HFFc6 (cell line): ENCODE measurements at places on chromosomes 5 and 9. TPM values are rescaled to one million over a fixed set of nuclear protein-coding genes. Genes with fewer than 3 reads are reported as not detected.
A peak's percentile ranks its signal among the peaks of the same experiment; 100 is the strongest.

Gene IL5
- total RNA-seq: not detected in 3 replicates

GRCh38 chr5:2105141-2105540 lies 222.4 kb upstream of the IRX4 start:
- no peak for DNase-seq
- no peaks in the 10 kb centered on the region for H3K4me1 ChIP-seq
- H3K4me3 ChIP-seq: no peak overlapping the region
- H3K36me3 ChIP-seq: no peaks in the 10 kb centered on the region
- H3K27me3 ChIP-seq: no peaks in the 10 kb centered on the region

Gene SLC25A25
- total RNA-seq: 18.7 to 21.4 TPM (median 19.0 TPM) in 3 replicates

- no peak overlapping the region for H3K27ac ChIP-seq
- no peaks in the 10 kb centered on the region; the same call in 1 of the 2 replicates for H3K27me3 ChIP-seq
- H3K36me3 ChIP-seq: peaks cover 4% of the 10 kb centered on the region; the same call in 1 of the 2 replicates
- H3K4me3 ChIP-seq: no peak overlapping the region
- no peaks in the 10 kb centered on the region for H3K4me1 ChIP-seq
Measured at GRCh38 chr5:84825606-84826005, 440.9 kb upstream of the EDIL3 start.

DNA sequence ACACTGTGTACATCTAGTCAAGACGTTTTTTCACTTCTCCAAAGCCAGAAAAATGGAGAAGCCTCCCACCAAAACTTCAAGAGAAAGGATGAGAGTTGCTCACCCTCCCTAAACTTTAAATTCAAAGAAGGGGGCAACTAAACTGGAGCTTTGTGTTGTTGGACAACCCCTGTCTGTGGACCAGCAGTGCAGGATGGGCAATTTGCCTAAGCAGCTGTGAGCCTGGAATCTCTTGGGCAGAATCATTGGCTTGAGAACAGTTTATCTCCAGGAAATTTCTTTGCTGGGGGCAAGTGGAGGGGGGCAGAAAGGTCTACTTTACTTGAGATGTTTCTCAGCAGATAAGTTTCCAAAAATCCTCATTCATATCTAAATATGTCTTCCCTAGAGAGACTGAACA lies 151.8 kb downstream of the MUSK start:
- no peaks in the 10 kb centered on the region for H3K27me3 ChIP-seq
- peaks cover 12% of the 10 kb centered on the region for H3K36me3 ChIP-seq
- H3K4me3 ChIP-seq: no peak overlapping the region
- peaks cover 34% of the 10 kb centered on the region for H3K4me1 ChIP-seq
- no peak overlapping the region for H3K27ac ChIP-seq

- H3K27ac ChIP-seq: peak overlapping the region; percentile 77
- H3K4me3 ChIP-seq: peak overlapping the region; percentile 74
- H3K4me1 ChIP-seq: peaks cover 22% of the 10 kb centered on the region
- H3K36me3 ChIP-seq: no peaks in the 10 kb centered on the region
- DNase-seq: peak; percentile 96
- peaks cover 3% of the 10 kb centered on the region; the same call in 1 of the 2 replicates for H3K27me3 ChIP-seq
Measured at GRCh38 chr9:21070171-21070571, 7.6 kb downstream of the IFNB1 start.

DNA sequence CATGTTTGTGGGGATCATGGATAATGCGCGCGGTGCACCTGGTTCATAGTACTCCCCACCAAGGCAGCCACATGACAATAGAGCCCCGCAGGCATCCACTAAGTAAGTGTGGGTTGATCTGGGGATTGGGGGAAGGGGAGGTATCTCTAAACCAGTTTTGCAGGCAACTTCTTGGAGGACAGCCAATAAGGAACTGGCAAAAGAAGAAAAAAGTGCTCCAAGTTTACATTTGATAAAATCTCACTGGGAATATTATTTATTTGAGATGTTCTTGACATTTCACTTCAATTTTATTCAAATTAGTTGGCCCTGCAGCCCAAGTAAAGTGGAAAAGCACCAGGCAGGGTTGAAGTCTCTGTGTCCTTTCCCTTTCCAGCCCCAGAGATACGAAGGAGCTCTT lies 8.5 kb downstream of the FBP1 start:
- H3K4me3 ChIP-seq: no peak overlapping the region
- H3K36me3 ChIP-seq: no peaks in the 10 kb centered on the region
- peaks cover 9% of the 10 kb centered on the region for H3K4me1 ChIP-seq
- DNase-seq: no peak
- no peak overlapping the region for H3K27ac ChIP-seq
- H3K27me3 ChIP-seq: peaks cover 56% of the 10 kb centered on the region

GRCh38 chr5:174425271-174425963 lies 299.0 kb upstream of the MSX2 start:
- H3K4me1 ChIP-seq: no peaks in the 10 kb centered on the region
- no peak overlapping the region for H3K4me3 ChIP-seq
- no peak for DNase-seq

- H3K27me3 ChIP-seq: no peaks in the 10 kb centered on the region; the same call in 1 of the 2 replicates
- no peak for DNase-seq
- no peaks in the 10 kb centered on the region for H3K36me3 ChIP-seq
- peaks cover 10% of the 10 kb centered on the region for H3K4me1 ChIP-seq
- H3K4me3 ChIP-seq: no peak overlapping the region
- H3K27ac ChIP-seq: no peak overlapping the region
Measured at GRCh38 chr5:9787861-9788600, 157.9 kb upstream of the TAS2R1 start.

Gene PCDH12
- 0.12 to 0.71 TPM in 2 of 3 replicates, not detected in the other for total RNA-seq

Gene TMED7
- 163 to 177 TPM (median 176 TPM) in 3 replicates for total RNA-seq

DNA sequence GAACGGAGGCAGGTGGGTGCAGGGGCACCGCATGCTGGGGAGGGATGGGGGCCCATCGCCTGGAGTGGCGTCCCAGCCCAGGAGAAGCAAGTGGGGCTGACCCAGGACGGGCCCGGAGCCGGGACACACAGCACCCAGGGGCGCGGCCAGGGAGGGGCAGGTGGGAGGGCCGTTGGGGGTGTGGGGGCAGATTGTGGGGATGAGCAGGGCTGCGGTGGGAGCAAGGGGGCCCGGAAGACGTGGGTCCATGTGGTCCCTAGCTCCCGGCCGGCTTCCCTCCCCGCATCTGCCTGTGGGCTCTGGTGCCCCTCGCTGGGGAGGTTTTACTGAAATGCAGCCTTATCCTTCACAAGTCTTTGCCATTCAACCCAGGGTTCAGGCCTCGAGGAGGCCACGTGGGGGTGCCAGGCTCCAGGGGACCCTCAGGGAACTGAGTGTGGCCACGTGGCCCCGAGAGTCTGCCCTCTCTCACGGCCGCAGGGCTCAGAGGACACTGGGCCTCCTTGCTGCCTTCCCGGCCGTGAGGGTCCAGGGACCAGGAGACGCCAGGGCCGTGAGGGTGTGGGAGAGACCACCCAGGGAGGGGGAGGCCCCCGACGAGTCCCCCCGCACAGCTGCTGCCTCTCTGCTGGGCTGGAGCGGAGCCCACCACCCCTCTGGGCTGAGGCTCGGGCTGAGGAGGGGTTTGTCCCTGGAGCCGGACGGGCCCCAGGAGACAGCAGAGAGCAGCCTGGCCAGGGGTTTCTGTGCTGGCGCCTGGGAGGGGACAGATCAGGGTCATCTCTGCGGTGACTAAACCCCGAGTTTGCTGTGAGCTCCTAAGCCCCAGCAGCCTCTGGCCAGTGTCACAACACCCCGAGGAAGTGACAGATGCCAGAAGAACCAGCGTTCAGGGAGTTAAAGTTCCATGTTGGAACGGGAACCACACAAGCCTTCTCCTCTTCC lies 35.2 kb downstream of the SLC9A3 start:
- peaks cover 15% of the 10 kb centered on the region for H3K27me3 ChIP-seq
- no peak overlapping the region for H3K27ac ChIP-seq
- H3K36me3 ChIP-seq: no peaks in the 10 kb centered on the region
- H3K4me3 ChIP-seq: no peak overlapping the region
- no peak for DNase-seq
- H3K4me1 ChIP-seq: no peaks in the 10 kb centered on the region
